ENCODE measurements at places on chromosomes 2 and 18.

DNA sequence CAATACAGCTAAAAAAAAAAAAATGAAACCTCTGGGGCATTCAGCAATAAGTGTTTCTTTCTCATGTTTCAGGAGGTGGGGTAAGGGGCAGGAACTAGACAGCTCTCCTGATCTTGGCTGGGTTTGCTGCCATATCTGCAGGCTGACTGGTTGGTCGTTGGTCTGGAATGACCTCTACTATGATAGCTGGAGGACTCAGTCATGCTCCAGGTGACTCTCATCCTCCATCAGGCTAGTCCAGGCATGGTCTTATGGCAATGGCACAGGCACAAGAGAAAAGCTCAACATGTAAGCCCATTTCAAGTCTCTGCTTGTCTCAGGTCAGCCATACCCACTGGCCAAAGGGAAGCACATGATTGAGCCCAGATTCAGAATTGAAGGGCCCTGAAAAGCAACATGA, 9.5 kb upstream of the SLC1A4 start:
- no peak for DNase-seq

GRCh38 chr2:154914561-154914960, 216.1 kb downstream of the KCNJ3 start:
- no peak for DNase-seq

GRCh38 chr18:56770873-56771272, 119.7 kb downstream of the WDR7 start:
- no peak for DNase-seq

DNA sequence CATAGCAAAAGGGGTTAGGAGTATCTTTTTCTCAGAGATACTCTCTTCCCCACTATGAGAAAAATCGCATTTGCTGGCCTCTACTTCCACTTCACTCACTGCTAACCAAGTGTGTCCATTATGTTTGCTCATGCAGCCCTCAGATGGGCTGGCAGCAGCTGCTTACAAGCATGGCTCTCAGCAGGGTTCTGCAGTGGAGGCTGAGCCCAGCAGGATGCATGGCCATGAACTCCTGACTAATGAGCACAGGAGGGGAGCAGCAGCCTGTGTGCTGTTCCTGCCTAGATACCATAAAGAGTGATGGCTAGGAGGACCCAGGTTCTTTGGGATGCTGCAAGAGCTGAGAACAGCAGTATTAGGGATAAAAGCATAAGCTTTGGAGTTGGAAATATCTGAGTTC, 316.9 kb upstream of the THSD7B start:
- DNase-seq: no peak
